ENCODE measurements at places on chromosomes 2 and 18. TPM values are rescaled to one million over a fixed set of nuclear protein-coding genes. Genes with fewer than 3 reads are reported as not detected.
A peak's percentile ranks its signal among the peaks of the same experiment; 100 is the strongest.

Gene EGR4
- polyA plus RNA-seq = not detected

DNA sequence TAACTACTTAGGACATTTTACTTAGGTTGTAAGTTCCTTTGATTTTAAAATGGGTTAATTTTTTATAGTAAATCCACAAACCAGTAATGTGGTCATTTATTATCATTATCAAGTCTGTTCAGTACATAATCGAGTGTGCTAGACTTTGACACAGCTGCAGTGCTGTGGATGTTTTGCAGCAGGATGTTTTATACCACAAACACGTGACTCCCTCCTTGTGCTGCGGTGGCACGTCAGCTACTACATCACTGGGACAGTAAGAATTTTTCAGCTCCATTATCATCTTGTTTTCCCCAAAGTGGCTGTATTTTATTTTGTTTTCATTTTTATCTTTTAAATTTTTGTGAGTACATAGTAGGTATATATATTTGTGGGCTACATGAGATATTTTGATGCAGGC lies 70.0 kb downstream of the ATP9B start:
- no peak for DNase-seq

Gene MIB1
- polyA plus RNA-seq = 46.1 TPM

GRCh38 chr2:14577843-14578242 lies 54.7 kb upstream of the LRATD1 start:
- no peak for DNase-seq

DNA sequence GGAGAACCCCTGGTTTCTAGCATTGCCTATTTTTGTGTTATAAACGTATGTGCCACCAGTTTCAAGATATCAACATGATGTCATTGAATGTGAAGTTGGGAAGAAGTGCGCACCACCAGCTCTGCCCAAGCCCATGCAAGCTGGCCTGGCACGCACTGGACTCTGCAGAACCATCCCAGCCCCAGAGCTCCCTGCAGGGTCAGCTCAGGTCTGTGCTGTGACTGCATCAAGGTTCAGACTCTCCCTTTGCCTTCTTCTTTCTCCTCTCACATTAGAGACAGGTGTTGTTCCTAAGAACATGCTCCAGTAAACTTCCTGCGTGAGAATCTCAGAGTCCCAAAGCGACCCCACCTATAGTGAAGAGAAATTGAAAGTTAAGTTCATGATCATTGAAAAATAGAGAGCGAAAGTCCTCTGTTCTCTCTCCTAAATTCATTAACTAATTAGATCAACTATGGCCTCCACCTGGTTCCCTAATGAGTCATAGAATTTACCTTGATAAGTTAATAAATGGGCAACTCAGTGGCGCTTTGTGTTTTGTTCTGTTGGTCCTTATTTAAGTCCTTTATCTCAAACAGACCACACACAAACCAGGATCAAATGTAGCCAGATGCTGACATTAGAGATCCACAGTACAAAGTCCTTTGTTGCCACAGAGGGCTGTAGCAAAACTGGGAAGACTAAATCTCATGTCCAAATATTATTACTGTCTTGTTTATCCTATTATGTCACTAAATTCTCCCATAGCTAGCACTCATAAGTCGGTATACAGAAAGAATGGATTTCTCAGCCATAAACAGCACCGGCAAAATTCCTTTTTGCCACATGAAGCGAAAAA lies 432.3 kb downstream of the STK39 start:
- DNase-seq = no peak

DNA sequence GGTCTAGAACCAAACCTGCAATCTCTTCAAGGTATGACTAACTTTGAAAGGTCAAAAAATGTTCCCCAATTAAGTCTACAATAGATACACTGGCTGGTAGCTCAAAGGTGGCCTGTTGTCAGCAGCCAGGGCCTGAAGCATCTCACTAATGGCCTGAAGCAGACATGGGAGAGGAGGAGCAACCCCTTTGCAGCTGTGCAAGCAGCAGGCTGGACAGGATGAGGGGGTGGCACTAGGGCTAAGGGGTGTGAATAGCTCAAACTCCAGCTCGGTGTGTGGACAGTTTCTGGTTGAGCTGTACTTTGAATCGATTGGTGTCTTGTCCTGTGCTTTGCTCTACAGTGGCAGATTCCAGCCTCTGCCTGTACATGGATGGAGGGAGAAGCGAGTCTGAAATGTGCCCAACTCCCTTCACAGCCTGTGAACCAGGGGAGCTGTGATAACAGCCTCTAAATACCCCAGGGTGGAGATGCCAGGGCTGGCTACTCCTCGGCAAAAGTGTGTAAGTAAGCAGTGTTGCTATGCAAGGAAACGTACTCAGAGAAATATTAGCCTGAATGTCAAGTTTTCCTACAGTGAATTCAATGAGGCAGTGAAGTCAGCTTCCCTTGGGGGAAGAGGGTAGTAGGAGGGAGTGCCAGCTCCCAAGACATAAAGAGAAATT lies 34.7 kb upstream of the DTNB start:
- DNase-seq = no peak

GRCh38 chr2:144941743-144942488 lies 422.0 kb upstream of the ZEB2 start:
- DNase-seq = no peak

Gene GPAT2
- polyA plus RNA-seq = 4.2 TPM

- DNase-seq = no peak
Measured at GRCh38 chr2:84796798-84797197, 84.1 kb downstream of the TRABD2A start.

GRCh38 chr2:75549401-75550253 lies 11.1 kb downstream of the EVA1A start:
- no peak for DNase-seq

DNA sequence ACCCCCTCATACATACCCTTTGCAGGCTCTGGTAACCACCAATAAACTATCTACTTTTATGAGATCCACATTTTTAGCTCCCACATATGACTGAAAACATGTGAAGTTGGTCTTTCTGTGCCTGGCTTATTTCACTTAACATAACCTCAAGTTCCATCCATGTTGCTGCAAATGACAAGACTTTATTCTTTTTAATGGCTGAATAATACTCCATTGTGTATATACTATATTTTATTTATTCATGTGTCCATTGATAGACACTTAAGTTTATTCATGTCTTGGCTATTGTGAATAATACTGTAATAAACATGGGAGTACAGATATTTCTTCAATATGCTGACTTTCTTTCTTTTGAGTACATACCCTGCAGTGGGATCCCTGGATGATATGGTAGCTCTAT lies 45.9 kb downstream of the SCN7A start:
- DNase-seq = no peak

GRCh38 chr2:71833855-71834560 lies 313.7 kb downstream of the CYP26B1 start:
- peak; percentile 86 for DNase-seq

GRCh38 chr2:28347596-28347995 lies 45.1 kb upstream of the FOSL2 start:
- no peak for DNase-seq

DNA sequence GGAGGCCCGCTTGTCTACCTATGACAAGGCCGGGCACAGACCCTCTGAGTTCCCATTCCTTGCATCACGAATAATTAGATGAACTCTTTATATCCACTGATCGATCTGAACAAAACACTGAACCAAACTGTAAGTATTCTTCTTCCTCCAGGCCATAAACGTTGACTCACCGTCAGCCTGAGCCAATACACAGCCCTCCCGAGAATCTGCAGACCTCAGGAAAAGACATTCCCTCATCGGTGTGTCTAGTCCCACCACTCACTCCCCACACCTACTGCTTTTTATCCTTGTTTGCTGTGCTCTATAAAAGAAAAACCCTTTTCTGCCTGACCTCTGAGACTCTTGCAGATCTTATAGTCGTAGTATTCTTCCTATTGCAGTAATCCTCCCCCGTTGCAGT lies 41.0 kb downstream of the TMEM87B start:
- DNase-seq = no peak

DNA sequence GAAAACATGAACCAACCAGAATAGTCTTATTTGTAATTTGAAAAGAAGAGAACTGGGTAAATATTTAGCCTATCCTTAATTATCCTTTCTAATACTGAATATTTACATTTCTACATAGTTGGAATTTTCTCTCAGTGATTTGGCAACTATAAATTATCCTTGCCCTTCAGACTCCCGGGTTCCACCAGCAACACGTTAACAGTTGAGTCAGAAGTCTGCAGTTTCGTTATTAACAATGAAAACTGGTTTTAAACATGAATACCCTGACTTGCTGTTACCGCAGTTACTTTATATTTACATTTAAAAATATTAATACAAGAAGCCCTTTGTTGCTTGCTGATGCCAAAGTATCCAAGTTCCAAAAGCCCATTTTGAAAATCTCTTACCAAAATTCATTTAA lies 673.0 kb downstream of the ARHGAP15 start:
- DNase-seq = no peak

- no peak for DNase-seq
Measured at GRCh38 chr2:219027511-219028055, 13.7 kb downstream of the CFAP65 start.

Gene INPP4A
- 12.5 TPM for polyA plus RNA-seq
